ENCODE measurements at places on chromosomes 13 and 19.

DNA sequence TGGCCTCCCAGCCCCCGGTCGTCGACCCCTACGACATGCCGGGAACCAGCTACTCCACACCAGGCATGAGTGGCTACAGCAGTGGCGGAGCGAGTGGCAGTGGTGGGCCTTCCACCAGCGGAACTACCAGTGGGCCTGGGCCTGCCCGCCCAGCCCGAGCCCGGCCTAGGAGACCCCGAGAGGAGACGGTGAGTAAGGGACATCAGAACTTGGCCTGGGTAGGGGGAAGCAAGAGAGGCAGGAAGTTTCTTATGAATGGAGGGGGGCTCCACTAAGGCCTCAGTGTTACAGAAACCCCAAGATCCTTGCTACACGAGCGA is 2.9 kb downstream of the FOSB start:
- no peak for DNase-seq

DNA sequence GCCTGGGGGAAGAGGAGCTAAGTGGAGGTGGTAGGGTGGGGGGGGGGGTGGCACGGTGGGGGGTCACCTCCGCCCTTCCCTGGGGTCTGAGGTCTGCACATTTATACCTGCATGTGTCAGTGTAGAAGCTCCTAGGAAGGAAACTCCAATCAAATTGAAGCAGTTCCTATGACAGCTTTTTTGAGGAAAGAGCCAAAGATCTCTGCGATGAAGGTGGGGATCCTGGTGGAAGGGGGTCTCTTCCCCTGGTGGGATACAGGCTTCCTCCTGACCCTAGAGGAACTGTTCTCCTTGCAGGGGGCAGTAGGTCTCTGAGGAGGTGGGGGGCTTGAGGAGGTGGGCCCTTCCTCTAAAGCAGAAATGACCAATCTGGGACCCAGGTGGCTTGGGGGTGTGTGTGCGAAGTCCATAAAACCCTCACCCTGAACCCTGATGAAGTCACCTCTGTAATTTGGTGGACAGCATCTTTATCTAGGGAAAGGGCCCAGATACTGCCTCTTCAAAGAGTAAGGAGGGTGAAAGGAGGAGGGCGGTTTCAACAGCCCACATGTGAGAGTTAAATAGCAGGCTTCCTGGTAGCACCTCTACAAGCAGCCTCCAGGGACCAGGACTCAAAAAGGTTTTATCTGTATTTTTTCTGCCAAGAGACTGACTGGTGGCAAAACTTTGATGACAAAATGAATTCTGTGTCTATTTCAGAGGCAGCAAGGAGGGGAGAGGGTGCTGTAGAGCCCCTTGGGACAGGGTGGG is 12.9 kb downstream of the RANBP3 start:
- DNase-seq: no peak

- DNase-seq: no peak
These were observed 30.0 kb downstream of the KEAP1 start for GRCh38 chr19:10473192-10473591.

GRCh38 chr13:109999659-110000533 is 213.5 kb upstream of the IRS2 start:
- DNase-seq: no peak

Measured in activated gamma-delta T cell treated with Interleukin-2 at 50 U/mL for 16 hours (primary cell).